ENCODE measurements at places on chromosomes 5 and 9. TPM values are rescaled to one million over a fixed set of nuclear protein-coding genes. Genes with fewer than 3 reads are reported as not detected.
A peak's percentile ranks its signal among the peaks of the same experiment; 100 is the strongest.

Gene IQGAP2
- total RNA-seq, result under 0.01 TPM

GRCh38 chr9:130981756-130982137 is 27.2 kb upstream of the LAMC3 start:
- peak; percentile 19 for DNase-seq

- no peak for DNase-seq
These were observed 6.0 kb downstream of the SNX18 start for GRCh38 chr5:54523534-54523933.

DNA sequence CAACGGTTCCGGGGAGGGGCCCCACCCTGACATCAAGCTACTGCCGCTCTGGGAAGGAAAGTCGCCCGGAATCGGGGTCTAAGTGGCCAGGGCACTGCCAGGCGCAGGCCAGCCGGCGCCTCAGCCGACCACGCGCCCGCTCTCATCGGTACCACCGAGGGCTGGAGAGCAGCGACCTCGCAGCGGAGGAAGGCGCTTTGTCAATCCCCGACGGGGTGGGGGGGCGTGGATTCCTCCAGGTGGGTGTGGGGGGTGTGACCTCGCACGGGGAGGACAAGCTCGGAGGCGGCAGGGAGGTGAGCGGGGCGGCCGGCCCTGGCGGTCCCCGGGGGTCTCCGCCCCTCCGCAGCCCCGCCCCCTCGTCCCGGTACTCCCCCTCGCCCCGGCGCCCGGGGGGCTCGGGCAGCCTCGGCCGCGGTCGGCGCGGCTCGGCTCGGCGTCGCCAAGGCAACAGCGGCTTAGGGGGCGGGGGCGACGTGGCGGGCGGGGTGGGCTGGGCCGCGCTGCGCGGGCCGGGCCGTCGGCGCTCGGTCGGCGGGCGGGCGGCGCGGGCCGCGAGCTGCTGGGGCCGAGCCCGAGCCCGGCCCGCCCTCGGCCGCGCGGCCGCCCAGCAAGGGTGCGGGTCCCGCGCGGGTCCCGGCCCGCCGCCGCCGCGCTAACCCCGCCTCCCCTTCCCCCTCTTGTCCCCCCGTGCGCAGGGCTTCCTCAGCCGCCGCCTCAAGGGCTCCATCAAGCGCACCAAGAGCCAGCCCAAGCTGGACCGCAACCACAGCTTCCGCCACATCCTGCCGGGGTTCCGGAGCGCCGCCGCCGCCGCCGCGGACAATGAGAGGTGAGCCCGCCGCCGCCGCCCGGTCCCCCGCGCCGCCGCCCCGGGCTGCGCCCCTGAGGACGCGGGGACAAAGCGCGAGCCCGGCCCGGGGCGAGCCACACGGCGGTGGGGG is 47.5 kb downstream of the DAB2IP start:
- DNase-seq, result no peak

- no peak for DNase-seq
These were observed 2.8 kb downstream of the GM2A start for GRCh38 chr5:151255621-151256286.

- no peak for DNase-seq
These were observed 81.6 kb upstream of the KLF4 start for GRCh38 chr9:107571148-107571547.

GRCh38 chr9:120386390-120387131 is 193.4 kb downstream of the CDK5RAP2 start:
- peak; percentile 56 for DNase-seq

Gene CKMT2
- 2.8 TPM for total RNA-seq

Gene PKD2L2
- not detected for total RNA-seq

- no peak for DNase-seq
These were observed 477.1 kb upstream of the SMC2 start for GRCh38 chr9:103617046-103617445.

GRCh38 chr5:138339091-138339456 is 1.0 kb downstream of the FAM53C start:
- DNase-seq, result no peak

DNA sequence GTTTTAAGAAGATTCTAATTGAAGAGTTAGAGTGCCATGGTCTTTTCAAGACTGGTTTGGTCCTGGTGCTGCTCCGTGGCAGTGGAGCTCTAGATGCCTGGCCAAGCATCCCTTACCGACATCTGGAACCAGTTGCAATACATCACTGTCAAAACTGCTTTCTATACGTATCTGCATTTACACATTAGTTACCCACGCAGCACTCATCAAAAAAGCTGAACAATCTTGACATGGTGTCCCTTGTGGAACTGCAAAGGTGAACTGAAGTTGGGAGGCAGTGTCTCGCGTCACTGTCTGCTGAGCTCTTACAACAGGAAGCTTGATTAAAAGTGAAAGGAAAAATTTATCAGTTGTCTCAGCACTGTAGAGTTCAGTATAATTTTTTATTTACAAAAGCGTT is 82.6 kb downstream of the PBX3 start:
- DNase-seq, result peak; percentile 13

Gene RASA1
- total RNA-seq, result 53.8 TPM

GRCh38 chr5:171906066-171906570 is 100.3 kb downstream of the FBXW11 start:
- no peak for DNase-seq

DNA sequence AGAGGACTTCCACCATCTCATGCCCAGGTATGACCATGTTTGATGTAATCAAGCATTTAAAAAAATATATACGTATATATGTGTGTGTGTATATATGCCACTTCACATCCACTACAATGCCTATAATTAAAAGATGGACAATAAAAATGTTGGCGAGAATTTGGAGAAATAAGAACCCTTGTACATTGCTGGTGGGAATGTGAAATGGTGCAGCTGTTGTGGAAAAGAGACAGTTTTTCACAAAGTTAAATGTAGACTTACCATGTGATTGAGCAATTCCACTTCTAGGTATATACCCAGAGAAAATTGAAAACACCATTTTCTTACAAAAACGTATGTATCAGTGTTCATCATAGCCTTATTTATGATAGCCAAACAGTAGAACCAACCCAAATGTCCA is 229.2 kb upstream of the WWC1 start:
- DNase-seq, result no peak

Gene ANKRD55
- total RNA-seq, result not detected

DNA sequence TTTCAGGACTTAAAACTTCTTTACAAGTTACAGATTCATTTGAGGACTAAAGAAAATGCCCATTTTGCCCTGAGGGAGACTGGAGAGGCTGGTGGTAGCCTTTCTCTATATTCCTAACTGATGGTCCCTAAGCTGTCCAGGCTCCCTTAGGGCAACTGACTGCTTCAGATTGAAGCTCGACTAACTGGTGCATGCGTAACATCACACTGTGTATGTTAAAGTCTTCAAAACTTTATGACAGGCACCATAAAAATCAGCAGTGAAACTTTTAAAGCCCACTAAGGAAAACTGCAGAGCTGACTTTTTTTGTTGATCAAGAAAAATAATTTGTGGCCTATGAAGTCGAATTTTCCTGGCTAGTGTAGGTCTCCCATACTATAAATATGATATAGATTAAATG is 233.0 kb upstream of the RPS23 start:
- DNase-seq, result no peak

DNA sequence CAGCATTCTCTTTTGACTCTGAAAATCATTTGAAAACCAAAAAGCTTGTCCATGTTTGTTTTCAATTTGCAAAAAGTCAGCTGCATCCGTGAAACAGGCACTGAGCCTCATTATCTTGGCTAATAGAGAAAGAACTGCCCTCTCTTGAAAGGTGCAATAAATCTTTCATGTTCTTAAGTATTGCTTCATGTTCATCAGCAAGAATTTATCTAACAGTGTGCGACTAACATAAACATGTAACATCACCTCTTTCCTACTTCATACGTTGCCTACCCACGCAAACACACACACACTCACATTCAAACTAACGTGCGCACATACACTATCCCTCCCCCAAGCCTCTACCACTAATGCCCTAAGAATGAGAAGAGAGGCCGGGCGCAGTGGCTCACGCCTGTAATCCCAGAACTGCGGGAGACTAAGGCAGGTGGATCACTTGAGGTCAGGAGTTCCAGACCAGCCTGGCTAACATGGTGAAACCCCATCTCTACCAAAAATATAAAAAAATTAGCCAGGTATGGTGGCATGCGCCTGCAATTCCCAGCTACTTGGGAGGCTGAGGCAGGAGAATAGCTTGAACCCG is 629.7 kb upstream of the ZNF608 start:
- DNase-seq, result peak; percentile 7

Gene PHYHD1
- 71.2 TPM for total RNA-seq

DNA sequence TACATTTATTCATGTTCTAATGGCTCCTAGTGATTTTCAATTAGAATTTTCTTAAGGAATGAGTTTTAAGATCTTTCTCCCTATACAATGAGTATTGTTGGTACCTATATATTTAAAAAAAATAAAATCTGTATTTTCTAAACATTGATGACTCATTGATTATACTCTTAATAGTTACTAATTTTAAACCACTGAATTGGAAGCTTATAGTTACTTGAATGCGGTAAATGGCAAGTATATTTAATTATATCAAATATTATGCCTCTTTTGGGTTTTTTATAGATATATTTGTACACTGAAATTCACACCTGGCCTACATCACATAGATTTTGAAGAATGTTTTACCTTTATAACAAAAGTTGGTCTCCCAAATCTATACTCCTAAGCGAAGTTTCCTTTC is 38.9 kb upstream of the ALDH1A1 start:
- no peak for DNase-seq

DNA sequence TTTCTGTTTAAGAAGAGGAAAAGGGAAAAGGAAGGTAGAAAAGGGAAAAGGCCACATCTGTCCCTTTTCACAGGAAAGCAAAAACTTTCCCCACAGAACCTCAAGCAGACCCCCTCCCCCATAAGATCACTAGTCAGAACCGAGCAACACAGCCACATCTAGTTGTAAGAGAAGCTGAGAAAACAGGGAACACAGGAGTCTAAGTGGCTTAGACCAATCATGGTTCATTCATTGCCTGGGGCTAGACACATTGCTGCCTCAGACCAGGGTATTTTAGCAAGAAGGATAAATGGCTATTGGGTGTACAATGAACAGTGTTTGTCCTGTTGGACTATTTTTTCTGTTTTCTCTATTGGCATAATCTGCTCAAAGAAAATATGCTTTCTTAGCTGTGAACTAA is 98.0 kb downstream of the ARL15 start:
- DNase-seq, result no peak

Gene PCDHA1
- total RNA-seq, result 0.35 TPM

Measured in renal cortical epithelial cell (primary cell).